ENCODE measurements at places on chromosomes 16 and 17. TPM values are rescaled to one million over a fixed set of nuclear protein-coding genes. Genes with fewer than 3 reads are reported as not detected.

MMP25 gene
- 0.87 TPM for total RNA-seq

BRICD5 gene
- 0.06 TPM for total RNA-seq

KRTAP2-1 gene
- not detected for total RNA-seq

AXIN2 gene
- total RNA-seq, result 1.8 TPM

SLC35G6 gene
- not detected for total RNA-seq

- no peak for DNase-seq
These were observed 243.5 kb downstream of the FOXL1 start for GRCh38 chr16:86821895-86822294.

- no peak for DNase-seq
These were observed 90.7 kb downstream of the TIMM22 start for GRCh38 chr17:1087381-1088241.

DNA sequence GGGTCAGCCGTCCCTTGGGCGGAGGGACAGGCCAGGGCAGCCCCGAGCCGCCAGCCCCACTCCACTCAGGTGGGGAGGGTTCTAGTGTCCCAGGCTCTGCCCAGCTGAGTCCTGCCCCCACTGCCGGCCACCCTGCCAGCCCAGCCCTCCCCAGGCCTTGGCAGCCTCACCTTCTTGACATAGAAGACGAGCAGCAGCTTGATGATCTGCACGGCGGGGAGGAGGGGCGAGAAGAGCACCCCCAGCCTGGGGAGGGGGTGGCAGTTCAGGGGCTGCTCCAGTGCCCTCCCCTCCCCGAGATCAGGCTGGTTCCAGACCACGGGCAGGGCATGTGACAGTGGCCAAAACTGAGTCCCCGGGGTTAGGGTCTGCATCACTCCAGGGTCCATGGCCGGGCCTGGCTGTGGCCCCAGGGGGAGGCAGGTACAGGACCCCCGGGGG, 9.7 kb downstream of the TMC6 start:
- DNase-seq, result no peak

GRCh38 chr16:53714205-53715022, 10.5 kb downstream of the FTO start:
- DNase-seq, result no peak

DNA sequence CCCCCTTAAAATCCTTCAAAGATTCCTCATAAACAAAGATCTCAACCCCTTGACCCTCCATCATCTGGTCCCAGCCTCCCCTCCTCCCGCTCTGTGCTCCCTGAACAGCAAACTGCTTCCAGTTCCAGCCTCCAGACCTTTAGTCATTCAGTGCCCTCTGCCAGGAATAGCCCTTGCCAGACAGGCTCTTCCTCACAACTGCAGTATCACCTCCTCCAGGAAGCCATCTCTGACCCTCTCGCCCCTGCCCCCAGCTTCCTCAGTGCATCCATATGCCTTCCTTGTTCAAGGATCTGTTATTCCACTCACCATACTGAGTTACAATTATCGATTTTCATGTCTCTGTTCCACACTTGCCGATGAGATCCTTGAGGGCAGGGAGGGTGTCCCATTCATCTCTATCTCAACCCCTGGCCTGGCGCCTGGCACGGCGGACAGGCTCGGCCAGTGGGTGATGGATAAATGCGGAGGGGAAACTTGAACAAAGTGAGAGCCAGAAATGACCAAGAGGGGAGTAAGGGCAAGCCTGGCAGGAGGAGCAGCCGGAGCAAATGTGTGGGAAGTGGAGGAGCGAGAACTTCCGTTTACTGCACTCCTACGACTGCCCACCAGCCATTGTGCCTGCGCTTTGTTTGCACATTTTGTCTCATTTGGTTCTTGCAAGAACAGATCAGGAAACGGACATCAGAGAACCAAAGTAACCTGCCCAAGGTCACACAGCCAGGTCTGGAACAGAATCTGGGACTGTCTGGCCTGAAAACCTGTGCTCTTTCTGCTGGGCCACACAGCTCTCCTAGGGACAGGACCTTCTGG, 2.0 kb upstream of the NXPH3 start:
- no peak for DNase-seq

- no peak for DNase-seq
These were observed 61.3 kb downstream of the CNTNAP4 start for GRCh38 chr16:76338472-76338871.

DNA sequence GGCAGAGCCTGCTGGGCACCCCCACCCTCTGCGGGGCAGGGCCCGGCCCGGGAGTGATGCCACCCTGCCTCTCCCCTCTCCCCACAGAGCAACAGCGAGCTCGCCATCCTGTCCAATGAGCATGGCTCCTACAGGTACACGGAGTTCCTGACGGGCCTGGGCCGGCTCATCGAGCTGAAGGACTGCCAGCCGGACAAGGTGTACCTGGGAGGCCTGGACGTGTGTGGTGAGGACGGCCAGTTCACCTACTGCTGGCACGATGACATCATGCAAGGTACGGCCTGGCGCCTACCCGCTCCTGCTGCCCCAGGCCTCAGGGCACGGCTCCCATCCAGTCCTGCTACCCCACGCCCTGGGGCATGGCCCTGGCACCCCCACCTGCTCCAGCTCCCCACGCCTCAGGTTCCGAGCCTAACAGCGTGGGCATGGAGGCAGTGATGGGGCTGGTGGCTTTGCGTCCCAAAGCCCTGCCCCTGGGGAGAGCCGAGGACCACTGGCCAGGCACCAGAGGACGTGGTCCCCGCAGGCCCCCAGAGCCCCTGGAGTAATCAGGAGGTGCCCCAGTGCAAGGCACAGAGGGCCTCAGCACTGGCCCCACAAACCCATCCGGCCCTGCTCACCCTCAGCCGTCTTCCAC, 38.4 kb downstream of the TSC2 start:
- no peak for DNase-seq

GRCh38 chr17:78257810-78258322, 26.4 kb downstream of the TMEM235 start:
- DNase-seq, result no peak

- DNase-seq, result no peak
These were observed 13.5 kb downstream of the ACOX1 start for GRCh38 chr17:75965468-75965867.

- DNase-seq, result no peak
These were observed 5.9 kb upstream of the CD300H start for GRCh38 chr17:74573169-74573568.

- DNase-seq, result no peak
These were observed 69.7 kb downstream of the TANC2 start for GRCh38 chr17:63035695-63036094.

DNA sequence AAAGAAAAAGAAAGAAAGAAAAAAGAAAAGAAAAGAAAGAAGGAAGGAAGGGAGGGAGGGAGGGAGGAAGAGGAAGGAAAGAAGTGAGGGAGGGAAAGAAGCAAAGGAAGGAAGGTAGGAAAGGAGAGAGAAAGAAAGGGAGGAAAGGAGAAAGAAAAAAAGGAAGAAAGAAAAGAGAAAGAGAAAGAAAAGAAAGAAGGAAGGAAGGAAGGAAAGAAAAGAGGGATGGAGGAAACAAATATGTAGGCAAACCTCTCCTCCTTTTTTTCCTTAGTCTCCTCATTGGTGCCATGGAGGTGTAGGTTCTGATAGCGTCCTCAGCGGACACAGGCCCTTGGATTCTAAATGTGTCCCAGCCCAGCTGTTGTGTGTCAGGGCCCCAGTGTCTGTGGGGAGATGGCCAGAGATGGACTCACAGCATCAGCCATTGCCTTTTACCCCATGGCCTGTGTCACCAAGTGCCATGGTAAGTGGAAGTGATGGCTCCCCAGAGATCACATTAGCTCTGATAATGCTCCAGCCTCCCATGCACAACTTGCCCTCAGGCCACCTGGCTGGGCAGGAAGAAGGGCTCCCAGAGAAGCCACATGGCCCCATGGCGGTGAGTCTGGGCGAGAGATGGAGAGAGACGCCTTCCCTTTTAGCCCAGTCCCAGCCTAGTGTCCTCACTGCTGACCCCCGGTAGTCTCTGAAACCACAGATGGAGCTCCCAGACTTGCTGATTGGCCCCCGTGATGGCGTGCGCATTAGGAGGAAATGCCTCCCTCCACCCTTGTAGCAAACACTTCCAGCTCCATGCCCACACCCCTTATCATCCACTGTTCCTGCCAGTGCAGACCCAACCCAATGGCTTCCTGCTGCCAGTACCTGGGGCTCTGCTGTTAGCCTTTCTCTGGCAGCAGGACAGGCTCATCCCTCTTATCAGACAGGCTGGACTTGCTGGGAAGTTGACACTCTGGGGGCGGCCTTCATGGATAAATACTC, 3.7 kb upstream of the SLC6A2 start:
- DNase-seq, result no peak

Data from H4 (cell line).